ENCODE measurements at places on chromosomes 12 and 14.
A peak's percentile ranks its signal among the peaks of the same experiment; 100 is the strongest.

GRCh38 chr12:50551866-50552265, 47.1 kb downstream of the DIP2B start:
- DNase-seq: no peak

DNA sequence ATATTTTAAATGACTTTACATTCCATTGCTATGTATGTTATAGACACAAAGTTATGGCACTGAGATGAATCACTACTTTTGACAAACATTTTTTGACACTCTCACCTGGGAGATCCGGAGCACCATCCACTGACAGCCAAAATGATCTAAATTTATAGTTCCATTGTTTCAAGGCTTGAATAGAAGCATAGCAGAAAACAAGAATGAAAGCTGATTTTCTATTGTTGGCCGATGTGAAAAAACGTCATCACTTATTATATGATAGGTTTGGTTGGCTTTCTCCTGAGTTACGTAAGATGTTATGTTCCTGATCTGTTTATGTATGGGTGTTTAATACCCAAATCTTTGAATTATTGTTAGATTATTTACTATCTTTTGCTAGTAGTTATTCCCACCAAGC, 306.2 kb downstream of the PAWR start:
- DNase-seq: no peak

DNA sequence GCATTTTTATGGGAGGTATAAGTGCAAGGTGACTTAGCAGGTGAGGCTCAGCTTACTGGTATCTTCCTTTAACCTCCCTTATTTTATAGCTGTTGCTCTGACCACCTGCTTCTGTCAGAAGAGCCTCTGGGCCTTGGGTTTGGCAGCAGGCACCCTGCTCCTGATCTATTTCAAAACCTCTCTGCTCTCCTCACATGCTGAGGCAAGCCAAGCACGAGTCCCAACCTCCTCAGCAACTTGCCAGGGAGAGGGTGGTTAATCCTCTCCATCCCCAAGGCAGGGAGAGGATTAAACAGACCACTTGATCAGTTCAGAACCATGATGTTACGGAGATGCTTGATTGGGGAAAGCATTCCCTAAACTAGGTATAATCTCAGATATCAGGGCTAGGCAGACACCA, 5.4 kb downstream of the PLEKHH1 start:
- no peak for DNase-seq

- DNase-seq: no peak
These were observed 56.0 kb upstream of the C14orf180 start for GRCh38 chr14:104523546-104523935.

DNA sequence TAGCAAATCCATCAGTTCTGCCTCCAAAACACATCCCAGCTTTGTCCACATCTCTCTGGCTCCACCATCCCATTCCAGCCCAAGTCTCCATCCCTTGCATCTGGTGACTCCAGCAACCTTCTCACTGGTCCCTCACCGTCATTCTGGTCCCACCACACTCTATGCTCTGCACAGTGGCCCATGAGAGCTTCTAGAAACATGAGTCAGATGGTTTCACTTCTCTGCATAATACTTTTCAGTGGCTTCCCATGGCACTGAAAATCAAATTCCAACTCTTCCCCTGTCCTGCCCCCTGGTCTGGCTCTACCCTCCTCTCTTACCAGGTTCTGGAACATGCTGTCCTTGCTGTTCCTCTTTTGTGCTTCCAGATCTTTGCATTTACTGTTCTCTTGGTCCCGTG, 17.2 kb upstream of the C12orf76 start:
- DNase-seq: no peak

- no peak for DNase-seq
These were observed 33.2 kb downstream of the KCNMB4 start for GRCh38 chr12:70399311-70399710.

DNA sequence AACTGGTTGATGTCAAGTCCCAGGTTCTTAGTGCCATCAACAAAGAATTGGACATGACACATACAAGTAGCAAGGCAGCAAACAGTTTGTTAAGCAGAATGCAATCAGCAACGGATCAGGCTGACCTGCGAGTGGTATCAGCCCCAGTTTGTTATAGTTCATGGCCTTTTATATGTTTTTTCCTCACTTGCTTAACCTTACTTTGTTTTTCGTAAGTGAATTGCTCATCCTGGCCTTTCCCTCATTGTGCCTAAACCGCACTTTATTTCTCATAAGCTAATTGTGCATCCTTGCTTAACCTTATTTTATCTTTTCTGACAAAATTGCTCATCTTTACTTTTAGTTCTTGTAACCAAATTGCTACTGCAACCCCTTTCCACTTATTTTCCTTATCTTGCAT, 4.1 kb downstream of the ETFBKMT start:
- DNase-seq: no peak

GRCh38 chr12:12333407-12334366, 16.4 kb downstream of the MANSC1 start:
- DNase-seq: peak; percentile 62
